Stimulated activated CD4-positive, alpha-beta T cell treated with anti-CD3 and anti-CD28 coated beads, Interleukin-1b, Interleukin-23, amount 100 ng/mL, for 48 hours (primary cell): ENCODE measurements at places on chromosomes 3 and 15.

- no peak for DNase-seq
Measured at GRCh38 chr3:138349926-138350665, 1.7 kb downstream of the MRAS start.

- peak; percentile 27 for DNase-seq
Measured at GRCh38 chr15:23642413-23643044, 5.1 kb downstream of the MAGEL2 start.

GRCh38 chr3:20811006-20811405 is 625.0 kb upstream of the SGO1 start:
- DNase-seq = no peak

GRCh38 chr3:123547881-123548519 is 36.9 kb downstream of the HACD2 start:
- DNase-seq = no peak

DNA sequence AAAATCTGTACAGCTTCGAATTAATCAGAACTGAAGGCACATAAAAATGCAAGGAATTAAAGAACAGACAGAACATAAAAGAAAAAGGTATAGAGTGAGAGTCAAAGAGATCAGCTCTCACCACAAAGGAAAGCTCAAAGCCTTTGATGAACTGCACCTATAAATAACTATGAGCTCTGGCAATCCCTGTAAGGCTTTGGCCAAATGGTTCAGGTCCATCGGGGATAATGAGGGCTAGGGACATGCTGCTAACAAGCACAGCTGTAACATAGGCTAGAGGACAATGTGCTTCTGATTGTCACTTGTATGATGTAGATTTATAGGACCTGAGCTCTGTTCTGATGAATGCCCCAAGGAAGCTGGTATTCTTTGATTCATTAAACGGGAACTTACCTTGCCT is 113.9 kb upstream of the MRPL3 start:
- DNase-seq = no peak

DNA sequence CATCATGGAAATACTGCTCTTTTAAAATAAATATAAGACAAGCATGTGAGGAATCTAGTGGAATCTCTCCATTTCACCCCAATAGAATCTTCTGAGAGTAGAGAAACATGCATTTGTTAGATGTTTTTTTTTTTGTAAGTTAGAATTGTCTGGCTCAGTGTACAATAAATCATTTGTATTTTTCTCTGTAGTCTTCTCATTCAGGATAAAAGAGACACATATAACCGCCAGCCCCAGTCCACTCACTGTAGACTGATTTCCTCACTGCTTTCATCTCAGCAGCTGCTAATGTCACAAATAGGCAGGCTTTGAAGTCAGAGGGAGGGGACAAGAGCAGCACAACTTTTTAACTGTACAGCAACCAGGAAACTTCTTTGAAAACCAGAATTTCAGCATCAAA is 140.2 kb upstream of the RBMS3 start:
- DNase-seq = no peak
